ENCODE measurements at places on chromosomes 6 and 20.

- DNase-seq = no peak
These were observed 89.1 kb upstream of the SLC35F1 start for GRCh38 chr6:117817992-117818391.

- no peak for DNase-seq
These were observed 35.8 kb downstream of the HLA-B start for GRCh38 chr6:31321005-31321707.

GRCh38 chr6:109447087-109447486 lies 6.6 kb downstream of the SMPD2 start:
- DNase-seq = no peak

DNA sequence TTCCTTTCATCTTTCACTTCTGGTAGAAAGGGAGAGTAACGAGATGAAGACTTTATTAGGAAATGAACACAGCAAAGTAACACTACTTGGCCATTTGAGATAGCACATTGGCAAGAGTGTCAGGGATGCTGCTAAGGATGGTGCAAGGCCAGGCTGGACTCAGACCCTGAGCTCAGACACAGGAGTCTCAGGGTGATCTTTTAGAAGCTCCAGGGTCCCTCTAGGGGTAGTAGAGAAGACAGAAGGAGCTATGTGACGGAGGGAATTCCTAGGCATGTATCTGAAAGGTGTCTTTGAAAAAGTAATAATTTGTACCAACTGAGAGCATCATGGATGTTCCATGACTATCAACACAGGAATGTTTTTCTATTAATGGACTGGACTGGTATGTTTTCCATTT lies 436.5 kb downstream of the DHX35 start:
- peak; percentile 15 for DNase-seq

DNA sequence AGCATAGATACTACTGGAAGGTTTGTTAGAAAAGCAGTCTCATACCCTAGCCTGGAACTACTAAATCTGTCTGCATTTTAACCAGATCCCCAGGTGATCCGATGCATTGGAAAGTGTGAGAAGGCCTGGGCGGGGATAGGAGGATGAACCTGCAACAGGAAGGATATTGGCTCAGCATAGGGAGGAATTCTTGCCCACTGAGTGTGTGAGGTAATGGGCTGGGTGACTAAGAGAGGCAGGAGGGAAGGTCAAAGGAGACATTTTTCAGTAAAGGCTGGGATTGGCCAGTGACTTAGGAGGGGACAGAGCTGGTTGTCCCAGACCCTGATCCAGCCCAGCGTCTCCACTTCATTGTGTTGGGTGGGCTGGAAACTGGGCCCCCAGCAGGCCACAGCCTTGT lies 191.0 kb upstream of the LRFN2 start:
- no peak for DNase-seq

DNA sequence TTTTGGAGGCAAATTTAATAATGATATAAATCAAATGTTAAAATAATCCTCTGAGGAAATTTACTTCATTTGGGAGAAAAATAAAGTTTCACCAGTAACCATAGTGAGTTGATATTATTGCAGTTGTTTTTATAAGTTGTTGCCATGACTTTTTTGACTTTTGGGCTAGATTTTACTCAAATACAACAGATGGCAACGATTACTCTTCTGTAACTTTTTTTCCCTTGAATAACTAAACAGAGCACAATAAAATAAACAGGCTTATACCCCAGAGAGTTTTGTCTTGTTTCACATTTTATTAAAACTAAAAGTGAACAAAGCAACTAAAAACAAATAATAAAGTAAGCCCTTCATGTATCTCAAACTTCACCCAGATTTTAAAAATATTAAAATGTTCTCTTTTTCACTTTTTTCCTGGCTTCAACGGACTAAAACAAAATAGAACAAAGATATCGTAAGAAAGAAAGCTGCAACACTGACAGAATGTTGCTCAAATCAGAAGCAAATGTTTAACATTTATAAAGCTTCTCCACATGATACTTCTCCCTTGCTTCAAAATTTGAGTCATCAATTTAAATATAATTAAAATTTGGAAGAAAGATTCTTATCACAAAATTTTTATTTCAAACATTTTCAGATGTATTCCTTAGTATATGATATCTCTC lies 42.5 kb upstream of the BMP5 start:
- no peak for DNase-seq

GRCh38 chr6:39357998-39358686 lies 35.6 kb upstream of the KCNK16 start:
- no peak for DNase-seq

DNA sequence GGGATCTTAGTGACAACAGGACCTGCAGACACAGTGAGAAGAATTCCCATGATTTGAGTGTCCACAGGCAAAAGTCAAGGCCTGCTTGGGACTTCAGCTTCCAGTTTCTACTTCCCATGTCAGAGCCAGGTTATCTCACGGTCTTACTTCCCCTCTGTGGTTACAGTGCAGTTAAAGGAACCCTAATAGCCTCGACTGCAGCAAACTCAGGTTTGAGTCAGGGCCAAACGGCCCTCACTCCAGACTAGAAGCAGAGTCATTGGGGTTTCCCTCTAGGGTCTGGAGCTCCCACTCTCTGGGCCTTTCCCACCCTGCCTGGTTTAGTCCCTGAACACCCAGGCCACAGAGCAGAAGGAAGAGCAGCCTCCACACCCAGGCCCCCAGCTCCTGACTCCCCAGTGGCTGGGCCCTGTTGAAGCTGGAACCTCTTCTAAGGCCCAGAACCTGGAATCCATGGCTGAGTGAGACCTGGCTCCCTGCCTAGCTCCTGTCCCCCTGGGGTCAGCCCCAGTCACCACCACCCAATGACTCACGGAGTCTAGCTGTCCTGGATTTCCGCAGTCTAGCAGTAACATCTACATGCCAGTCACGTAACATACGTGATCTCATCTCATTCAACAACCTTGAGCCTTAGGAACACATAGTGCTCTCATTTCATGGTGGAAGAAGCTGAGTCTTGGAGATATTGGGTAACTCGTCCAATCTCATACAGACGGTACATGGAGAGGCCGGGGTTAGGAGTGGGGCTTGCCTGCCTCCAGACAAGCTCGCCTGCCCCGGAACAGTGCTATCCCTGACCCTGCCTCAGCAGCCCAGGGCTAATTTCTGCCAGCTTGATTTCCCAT lies 9.2 kb upstream of the GHRH start:
- no peak for DNase-seq
